Endodermal cell (in vitro differentiated cells): ENCODE measurements at places on chromosomes 4 and X.

- no peak overlapping the region for H3K27ac ChIP-seq
- H3K27me3 ChIP-seq = peaks cover 56% of the 10 kb centered on the region
- H3K36me3 ChIP-seq = no peaks in the 10 kb centered on the region
- DNase-seq = no peak
- H3K4me1 ChIP-seq = no peaks in the 10 kb centered on the region
- peak overlapping the region; percentile 77 for H3K4me3 ChIP-seq
These were observed 10.2 kb upstream of the INTU start for GRCh38 chr4:127622621-127622920.

GRCh38 chrX:154731184-154731583 is 19.7 kb downstream of the GAB3 start:
- DNase-seq = no peak
- H3K36me3 ChIP-seq = no peaks in the 10 kb centered on the region
- no peaks in the 10 kb centered on the region for H3K4me1 ChIP-seq
- H3K4me3 ChIP-seq = no peak overlapping the region

- no peaks in the 10 kb centered on the region for H3K36me3 ChIP-seq
- H3K27me3 ChIP-seq = no peaks in the 10 kb centered on the region
- no peaks in the 10 kb centered on the region for H3K4me1 ChIP-seq
- no peak for DNase-seq
These were observed 457.5 kb upstream of the GNPDA2 start for GRCh38 chr4:45183905-45184304.

GRCh38 chr4:140740906-140741670 is 15.1 kb downstream of the TBC1D9 start:
- H3K4me1 ChIP-seq = peaks cover 11% of the 10 kb centered on the region
- no peaks in the 10 kb centered on the region for H3K36me3 ChIP-seq
- H3K27me3 ChIP-seq = no peaks in the 10 kb centered on the region
- peak overlapping the region; percentile 9 for H3K4me3 ChIP-seq
- no peak for DNase-seq
- H3K27ac ChIP-seq = no peak overlapping the region

- no peak overlapping the region for H3K4me3 ChIP-seq
- H3K27ac ChIP-seq = no peak overlapping the region
- no peaks in the 10 kb centered on the region for H3K36me3 ChIP-seq
- no peaks in the 10 kb centered on the region for H3K27me3 ChIP-seq
These were observed 26.2 kb downstream of the MAGEA9 start for GRCh38 chrX:149807747-149808458.

GRCh38 chr4:153079857-153080391 is 124.3 kb upstream of the TRIM2 start:
- H3K36me3 ChIP-seq = no peaks in the 10 kb centered on the region
- H3K4me1 ChIP-seq = no peaks in the 10 kb centered on the region
- peak overlapping the region; percentile 18 for H3K27ac ChIP-seq
- DNase-seq = no peak
- no peak overlapping the region for H3K4me3 ChIP-seq
- H3K27me3 ChIP-seq = peaks cover 12% of the 10 kb centered on the region

DNA sequence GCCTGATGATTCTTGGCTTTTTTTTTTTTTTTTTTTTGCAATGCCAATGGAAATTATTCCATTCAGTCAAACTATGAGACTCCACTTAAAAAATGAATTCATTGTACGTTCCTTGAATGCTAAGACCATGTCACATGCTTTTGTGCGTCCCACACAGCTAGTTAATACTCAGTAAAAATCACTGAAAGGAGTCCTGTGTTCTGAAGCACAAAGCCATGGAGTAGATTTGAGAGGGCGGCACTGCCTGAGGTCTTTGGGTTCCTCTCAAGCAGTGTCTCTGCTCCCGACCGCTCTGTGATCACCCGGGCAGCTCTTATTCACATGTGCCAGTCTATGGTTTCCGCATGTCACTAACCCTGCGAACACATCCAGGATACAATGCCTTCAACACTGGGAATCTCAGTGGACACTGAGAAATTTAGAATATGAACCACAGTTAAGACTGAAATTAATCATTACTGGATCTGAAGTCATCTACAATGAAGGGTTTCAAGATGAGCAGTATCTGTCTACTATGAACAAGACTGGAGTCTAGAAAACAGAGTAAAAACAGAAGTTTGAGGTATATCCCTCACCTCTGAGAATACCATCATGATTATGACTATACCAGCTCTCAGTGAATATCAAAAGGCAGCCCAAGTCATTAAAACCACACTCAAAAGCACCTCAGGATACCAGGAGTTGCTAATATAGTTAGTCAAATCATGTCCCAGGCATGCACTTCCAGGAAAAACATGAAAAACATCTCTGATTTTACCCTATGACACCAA is 193.0 kb downstream of the MGST2 start:
- H3K27ac ChIP-seq = no peak overlapping the region
- H3K4me3 ChIP-seq = no peak overlapping the region
- DNase-seq = no peak
- no peaks in the 10 kb centered on the region for H3K27me3 ChIP-seq
- peaks cover 16% of the 10 kb centered on the region for H3K36me3 ChIP-seq

GRCh38 chrX:50988649-50989048 is 78.1 kb downstream of the BMP15 start:
- no peaks in the 10 kb centered on the region for H3K27me3 ChIP-seq
- peak; percentile 63 for DNase-seq
- no peak overlapping the region for H3K27ac ChIP-seq
- H3K4me1 ChIP-seq = no peaks in the 10 kb centered on the region

- H3K27ac ChIP-seq = no peak overlapping the region
- no peak for DNase-seq
- H3K4me1 ChIP-seq = no peaks in the 10 kb centered on the region
- no peaks in the 10 kb centered on the region for H3K27me3 ChIP-seq
These were observed 259.6 kb downstream of the C4orf33 start for GRCh38 chr4:129355516-129355915.

DNA sequence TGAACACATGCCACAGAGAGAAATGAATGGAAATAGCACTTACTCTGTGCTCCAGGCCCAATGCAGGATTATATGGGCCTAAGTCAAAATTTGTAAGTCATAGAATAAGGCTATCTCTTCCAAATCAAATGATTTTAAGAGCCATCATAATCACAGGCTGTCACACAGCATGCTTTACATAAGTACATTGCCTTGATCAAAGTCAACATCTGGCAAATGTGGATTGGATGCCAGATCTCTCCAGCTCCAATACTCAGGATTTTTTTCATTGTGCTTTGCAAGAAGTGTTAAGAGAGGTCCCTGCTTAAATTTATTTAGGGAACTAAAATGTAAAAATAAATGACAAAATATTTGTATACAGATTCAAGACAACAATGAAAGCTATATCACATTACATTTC is 299.9 kb downstream of the PRDM5 start:
- no peak for DNase-seq
- H3K27me3 ChIP-seq = no peaks in the 10 kb centered on the region
- no peak overlapping the region for H3K4me3 ChIP-seq
- H3K36me3 ChIP-seq = no peaks in the 10 kb centered on the region
- H3K27ac ChIP-seq = no peak overlapping the region
- no peaks in the 10 kb centered on the region for H3K4me1 ChIP-seq

GRCh38 chr4:128354205-128354821 is 66.7 kb upstream of the PGRMC2 start:
- H3K36me3 ChIP-seq = no peaks in the 10 kb centered on the region
- peaks cover 4% of the 10 kb centered on the region for H3K4me1 ChIP-seq
- H3K27ac ChIP-seq = peak overlapping the region; percentile 21

DNA sequence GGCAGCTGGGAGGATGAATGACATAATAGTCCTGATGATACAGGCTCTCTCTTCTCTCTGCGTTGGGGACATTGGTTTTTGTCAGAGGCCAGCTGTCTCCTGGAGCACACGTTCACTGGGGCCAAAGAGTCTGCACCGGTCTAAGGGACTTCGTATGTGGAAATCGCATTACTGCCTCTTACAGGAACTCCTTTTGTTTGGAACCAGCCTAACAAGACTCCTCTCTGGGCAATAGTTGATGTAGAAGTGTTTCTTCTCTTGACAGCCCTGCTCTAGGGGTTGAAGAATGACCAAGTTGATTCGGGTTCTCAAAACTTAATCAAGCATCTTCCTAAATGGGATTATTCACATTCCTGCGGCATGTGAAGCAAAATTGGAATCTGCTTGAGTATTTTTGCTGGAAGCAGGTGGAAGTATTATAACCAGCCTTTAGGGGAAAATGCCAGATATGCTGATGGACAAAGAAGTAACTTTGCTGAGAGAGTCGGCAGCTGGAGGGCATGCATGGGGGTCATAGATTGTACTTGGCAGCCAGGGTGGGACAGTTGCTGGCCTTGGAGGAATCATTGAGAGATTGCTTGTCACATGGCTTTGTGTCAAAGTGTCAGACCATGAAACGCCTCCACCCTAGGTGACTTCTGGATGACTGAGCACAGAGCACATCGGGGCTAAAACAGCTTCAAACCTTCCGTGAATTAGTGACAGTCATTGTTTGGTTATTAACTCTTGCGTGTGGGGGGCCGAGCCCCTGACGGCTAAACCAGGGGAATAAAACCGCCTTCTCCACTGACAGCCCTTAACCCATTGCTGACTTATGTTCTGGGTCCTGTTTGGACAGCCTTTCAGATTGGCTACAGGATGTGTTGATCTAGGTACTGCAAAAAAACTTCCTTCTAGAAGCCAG is 34.4 kb upstream of the SLC34A2 start:
- peaks cover 7% of the 10 kb centered on the region for H3K4me1 ChIP-seq
- no peaks in the 10 kb centered on the region for H3K36me3 ChIP-seq
- H3K27ac ChIP-seq = no peak overlapping the region
- peak; percentile 55 for DNase-seq
- no peaks in the 10 kb centered on the region for H3K27me3 ChIP-seq

- DNase-seq = no peak
- no peaks in the 10 kb centered on the region for H3K27me3 ChIP-seq
- no peaks in the 10 kb centered on the region for H3K36me3 ChIP-seq
- no peaks in the 10 kb centered on the region for H3K4me1 ChIP-seq
- H3K27ac ChIP-seq = no peak overlapping the region
- H3K4me3 ChIP-seq = no peak overlapping the region
These were observed 95.6 kb downstream of the REPS2 start for GRCh38 chrX:17042037-17042436.

- no peak overlapping the region for H3K4me3 ChIP-seq
- DNase-seq = no peak
- no peaks in the 10 kb centered on the region for H3K36me3 ChIP-seq
- no peak overlapping the region for H3K27ac ChIP-seq
- no peaks in the 10 kb centered on the region for H3K27me3 ChIP-seq
- no peaks in the 10 kb centered on the region for H3K4me1 ChIP-seq
These were observed 1347.1 kb upstream of the PABPC4L start for GRCh38 chr4:135548711-135549110.

DNA sequence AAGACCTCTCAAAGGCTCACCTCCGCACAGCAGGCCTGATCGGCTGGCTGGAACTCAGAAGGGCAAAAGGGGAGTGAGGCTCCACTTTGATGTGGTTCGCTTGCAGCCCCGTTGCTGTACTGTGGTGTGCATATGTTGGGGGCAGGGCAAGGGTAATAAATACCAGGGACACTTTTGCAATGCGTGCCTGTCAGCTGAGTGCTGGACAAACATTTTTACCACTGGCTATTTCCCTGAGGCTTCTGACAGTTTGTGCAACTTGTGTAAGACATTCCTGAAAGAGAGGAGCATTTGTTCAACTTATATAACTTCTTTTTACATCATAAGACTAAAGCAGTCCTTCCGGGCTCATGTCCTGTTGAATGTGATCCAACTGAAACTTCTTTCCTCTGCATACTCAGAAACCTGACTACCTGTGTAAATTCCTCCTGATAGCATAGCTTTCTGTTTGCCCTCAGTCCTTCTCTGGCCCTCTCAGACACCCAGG is 82.3 kb downstream of the SPRY1 start:
- H3K4me3 ChIP-seq = no peak overlapping the region
- no peaks in the 10 kb centered on the region for H3K4me1 ChIP-seq
- H3K36me3 ChIP-seq = no peaks in the 10 kb centered on the region
- no peak for DNase-seq
- no peak overlapping the region for H3K27ac ChIP-seq

GRCh38 chrX:20060961-20061748 is 55.6 kb downstream of the MAP7D2 start:
- H3K4me3 ChIP-seq = no peak overlapping the region
- peaks cover 11% of the 10 kb centered on the region for H3K27me3 ChIP-seq
- no peaks in the 10 kb centered on the region for H3K36me3 ChIP-seq
- no peak overlapping the region for H3K27ac ChIP-seq
- H3K4me1 ChIP-seq = peaks cover 4% of the 10 kb centered on the region
- DNase-seq = no peak

- no peak for DNase-seq
- H3K4me1 ChIP-seq = no peaks in the 10 kb centered on the region
- no peaks in the 10 kb centered on the region for H3K27me3 ChIP-seq
- H3K27ac ChIP-seq = no peak overlapping the region
- H3K4me3 ChIP-seq = no peak overlapping the region
These were observed 280.8 kb downstream of the ANKRD50 start for GRCh38 chr4:124431653-124432192.

DNA sequence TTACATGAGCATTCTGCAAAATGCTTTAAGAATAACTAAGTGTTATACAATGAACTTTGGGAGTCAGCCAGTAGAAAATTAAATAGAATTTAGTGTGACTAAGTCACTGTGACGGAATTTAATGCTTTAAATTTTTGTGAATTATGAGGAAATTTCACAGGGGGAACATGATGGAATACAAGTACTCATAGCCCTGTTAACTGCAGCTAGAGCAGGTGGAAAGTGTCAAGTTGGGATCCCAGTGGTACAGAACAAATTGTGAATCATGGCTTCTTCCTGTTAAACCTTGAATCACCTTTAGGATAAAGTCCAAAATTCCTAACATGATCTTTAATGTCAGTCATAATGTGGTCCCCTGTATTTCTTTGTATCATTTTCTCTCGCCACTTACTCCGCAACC is 212.2 kb upstream of the CENPE start:
- no peak overlapping the region for H3K4me3 ChIP-seq
- H3K27ac ChIP-seq = no peak overlapping the region
- H3K36me3 ChIP-seq = no peaks in the 10 kb centered on the region
- no peak for DNase-seq
- no peaks in the 10 kb centered on the region for H3K27me3 ChIP-seq
- H3K4me1 ChIP-seq = no peaks in the 10 kb centered on the region

DNA sequence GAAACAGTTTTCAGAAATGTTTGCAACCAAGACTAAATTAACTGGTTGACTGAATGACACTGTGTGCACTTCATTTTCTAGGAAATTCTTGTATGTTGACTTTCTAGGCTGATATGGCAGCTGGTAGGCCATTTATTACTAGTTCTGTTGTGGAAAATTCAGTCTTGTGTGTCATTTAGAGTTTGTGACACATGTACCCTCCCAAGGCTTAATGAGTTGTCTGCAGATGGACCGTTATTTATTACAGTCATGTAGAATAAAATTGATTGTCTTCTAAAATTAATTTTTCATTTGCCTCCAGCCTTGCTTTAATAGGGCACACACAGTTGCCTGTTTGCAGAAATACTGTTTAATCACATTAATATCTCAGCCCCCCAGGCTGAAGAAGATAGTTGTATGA is 30.7 kb downstream of the DACH2 start:
- H3K36me3 ChIP-seq = no peaks in the 10 kb centered on the region
- no peaks in the 10 kb centered on the region for H3K27me3 ChIP-seq
- H3K4me3 ChIP-seq = no peak overlapping the region
- H3K4me1 ChIP-seq = no peaks in the 10 kb centered on the region
- H3K27ac ChIP-seq = no peak overlapping the region
- DNase-seq = no peak

GRCh38 chr4:30856795-30857564 is 136.8 kb downstream of the PCDH7 start:
- no peak overlapping the region for H3K4me3 ChIP-seq
- no peaks in the 10 kb centered on the region for H3K36me3 ChIP-seq
- peaks cover 2% of the 10 kb centered on the region for H3K4me1 ChIP-seq
- no peak overlapping the region for H3K27ac ChIP-seq

- no peak overlapping the region for H3K27ac ChIP-seq
- DNase-seq = no peak
- H3K36me3 ChIP-seq = no peaks in the 10 kb centered on the region
- no peaks in the 10 kb centered on the region for H3K4me1 ChIP-seq
These were observed 970.8 kb upstream of the TENM3 start for GRCh38 chr4:181272422-181272821.
